Panc1 (cell line): ENCODE measurements at places on chromosomes 16 and 17.
A peak's percentile ranks its signal among the peaks of the same experiment; 100 is the strongest.

GRCh38 chr16:13139661-13140241 lies 238.4 kb downstream of the SHISA9 start:
- no peak overlapping the region for H3K4me3 ChIP-seq
- H3K36me3 ChIP-seq, result no peaks in the 10 kb centered on the region
- no peaks in the 10 kb centered on the region for H3K27me3 ChIP-seq
- H3K4me1 ChIP-seq, result no peaks in the 10 kb centered on the region
- no peak for DNase-seq

GRCh38 chr16:83624429-83625120 lies 183.2 kb upstream of the HSBP1 start:
- no peak overlapping the region for H3K4me3 ChIP-seq
- no peaks in the 10 kb centered on the region for H3K4me1 ChIP-seq
- no peaks in the 10 kb centered on the region for H3K36me3 ChIP-seq
- peaks cover 3% of the 10 kb centered on the region; the same call in 1 of the 2 replicates for H3K27me3 ChIP-seq
- no peak overlapping the region for H3K27ac ChIP-seq

DNA sequence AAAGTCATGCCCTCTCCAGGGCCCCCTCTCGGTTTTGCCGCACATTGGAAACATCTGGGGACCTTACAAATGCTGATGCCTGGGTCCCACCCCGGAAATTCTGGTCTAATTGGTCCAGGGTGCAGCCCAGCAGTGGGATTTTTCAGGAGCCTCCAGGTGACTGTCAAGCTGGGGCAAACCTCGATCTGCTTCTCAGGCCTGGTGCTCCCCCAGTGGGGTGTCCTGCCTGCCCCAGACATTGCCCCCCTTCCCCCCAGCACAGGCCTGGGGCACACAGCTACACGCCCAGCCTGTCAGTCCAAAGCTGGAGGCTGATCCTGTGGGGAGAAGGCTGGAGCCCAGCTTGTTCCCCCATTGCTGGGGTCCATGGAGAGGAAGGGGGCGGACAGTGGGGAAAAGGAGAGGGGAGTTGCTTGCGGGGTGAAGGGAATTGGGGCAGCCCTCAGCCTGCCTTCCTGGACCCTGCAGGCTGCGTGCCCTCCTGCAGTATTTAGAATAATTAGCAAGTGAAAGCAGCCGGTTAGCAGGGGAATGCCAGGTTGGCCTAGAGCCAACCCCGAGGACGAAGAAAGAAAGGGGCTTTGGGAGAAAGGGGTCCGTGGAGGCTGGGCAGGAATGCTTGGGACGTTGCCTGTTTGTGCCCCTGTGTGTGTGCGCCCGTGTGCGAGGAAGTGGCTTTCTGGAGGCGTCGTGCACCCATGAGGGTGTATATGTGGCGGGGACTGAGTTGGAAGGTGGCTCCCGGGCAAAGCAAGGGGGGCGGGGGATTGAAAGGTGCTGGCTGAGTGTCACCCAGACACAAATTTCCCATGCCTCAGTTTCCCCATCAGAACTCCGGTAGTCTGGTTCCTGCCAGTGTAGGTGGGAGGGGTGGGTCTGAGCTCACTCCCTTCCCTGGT lies 5.9 kb downstream of the FOXJ1 start:
- H3K27ac ChIP-seq, result no peak overlapping the region
- no peak for DNase-seq
- peaks cover 13% of the 10 kb centered on the region for H3K4me1 ChIP-seq
- no peak overlapping the region for H3K4me3 ChIP-seq
- H3K27me3 ChIP-seq, result no peaks in the 10 kb centered on the region

GRCh38 chr16:4450931-4451519 lies 23.4 kb downstream of the NMRAL1 start:
- peak overlapping the region; percentile 24; the same call in 1 of the 2 replicates for H3K27ac ChIP-seq
- no peak overlapping the region for H3K4me3 ChIP-seq
- no peaks in the 10 kb centered on the region for H3K27me3 ChIP-seq
- H3K4me1 ChIP-seq, result no peaks in the 10 kb centered on the region

GRCh38 chr17:8384801-8385378 lies 1.9 kb upstream of the RPL26 start:
- peaks cover 24% of the 10 kb centered on the region for H3K36me3 ChIP-seq
- no peaks in the 10 kb centered on the region for H3K27me3 ChIP-seq
- H3K4me3 ChIP-seq, result peak overlapping the region; percentile 99
- no peak for DNase-seq
- H3K27ac ChIP-seq, result peak overlapping the region; percentile 92

GRCh38 chr16:5433587-5433986 lies 336.0 kb upstream of the EEF2KMT start:
- no peak overlapping the region for H3K4me3 ChIP-seq
- no peaks in the 10 kb centered on the region for H3K4me1 ChIP-seq
- no peak overlapping the region for H3K27ac ChIP-seq
- no peaks in the 10 kb centered on the region for H3K36me3 ChIP-seq

DNA sequence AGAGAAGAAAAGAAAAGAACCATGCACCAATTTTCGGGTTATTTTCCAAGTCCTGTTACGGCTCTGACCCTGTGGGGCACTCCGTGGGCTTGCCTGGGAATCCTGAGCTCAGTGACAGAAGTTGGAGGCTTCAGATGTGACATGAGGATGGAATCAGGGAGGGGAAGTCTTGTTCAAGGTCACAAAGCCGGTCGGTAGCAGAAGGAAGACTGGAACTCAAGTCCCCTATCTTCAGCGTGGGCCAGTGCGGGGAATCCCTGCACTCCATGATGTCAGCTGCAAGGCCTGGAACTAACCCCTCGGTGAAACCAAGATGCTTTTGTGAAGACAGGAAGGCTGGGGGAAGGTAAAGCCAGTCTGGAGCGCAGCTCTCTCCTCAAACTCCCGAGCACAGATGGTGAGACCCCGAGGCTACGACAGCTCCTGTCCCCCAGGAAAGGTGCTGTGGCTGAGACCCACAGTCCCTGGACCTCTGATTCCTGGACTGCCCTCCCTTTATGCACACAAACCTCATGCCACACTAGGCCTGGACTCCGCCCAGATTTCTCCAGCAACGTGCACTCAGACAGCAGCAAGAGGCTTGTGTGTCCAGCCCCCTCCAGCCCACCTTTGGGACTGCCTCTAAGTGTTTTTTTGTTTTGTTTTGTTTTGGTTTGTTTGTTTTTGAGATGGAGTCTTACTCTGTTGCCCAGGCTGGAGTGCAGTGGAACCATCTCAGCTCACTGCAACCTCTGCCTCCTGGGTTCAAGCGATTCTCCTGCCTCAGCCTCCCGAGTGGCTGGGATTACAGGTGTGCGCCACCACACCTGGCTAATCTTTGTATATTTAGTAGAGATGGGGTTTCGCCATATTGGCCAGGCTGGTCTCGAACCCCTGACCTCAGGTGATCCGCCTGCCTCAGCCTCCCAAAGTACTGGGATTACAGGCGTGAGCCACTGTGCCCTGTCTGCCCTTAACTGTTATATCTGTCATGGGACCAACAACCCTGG lies 5.5 kb upstream of the IL27 start:
- no peak for DNase-seq
- H3K27me3 ChIP-seq, result no peaks in the 10 kb centered on the region
- H3K4me1 ChIP-seq, result no peaks in the 10 kb centered on the region
- no peak overlapping the region for H3K27ac ChIP-seq
- no peak overlapping the region for H3K4me3 ChIP-seq

DNA sequence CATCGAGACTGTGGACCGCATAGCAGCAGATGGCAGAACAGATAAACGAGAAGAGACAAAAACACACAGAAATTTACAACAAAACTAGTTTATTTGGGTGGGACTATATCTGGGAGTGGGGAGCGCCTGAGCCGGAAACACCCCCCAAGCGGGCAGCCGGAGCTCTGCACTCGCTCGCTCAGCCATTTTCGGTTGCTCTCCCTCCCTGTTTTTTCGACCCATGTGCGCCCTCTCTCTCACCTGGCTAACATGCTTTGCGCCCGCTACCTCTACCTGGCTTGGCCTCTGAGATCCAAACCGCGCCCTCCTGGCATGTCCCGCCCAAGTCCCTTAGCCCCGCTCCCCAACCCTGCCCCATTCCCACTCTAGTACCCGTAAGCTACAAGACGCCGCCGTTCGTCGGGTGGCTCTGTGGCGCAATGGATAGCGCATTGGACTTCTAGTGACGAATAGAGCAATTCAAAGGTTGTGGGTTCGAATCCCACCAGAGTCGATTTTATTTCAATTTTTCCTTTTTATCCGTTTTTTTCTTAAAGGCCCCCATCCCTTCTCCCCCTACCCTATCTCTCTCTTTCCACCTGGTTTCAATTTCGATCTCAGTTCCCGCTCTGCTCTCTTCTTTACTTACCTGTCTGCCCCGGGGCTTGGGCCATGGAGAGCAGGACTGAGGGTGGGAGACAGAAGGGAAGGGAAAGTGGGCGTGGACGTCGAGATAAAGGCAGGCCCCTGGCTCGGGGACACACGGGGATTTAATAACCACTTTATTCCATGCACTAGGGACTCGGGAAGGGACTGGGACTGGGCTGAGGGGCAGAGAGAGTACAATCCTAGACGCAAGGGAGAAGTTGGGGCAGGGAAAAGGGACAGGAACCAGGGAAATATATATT lies 2.4 kb upstream of the ALOXE3 start:
- DNase-seq, result no peak

DNA sequence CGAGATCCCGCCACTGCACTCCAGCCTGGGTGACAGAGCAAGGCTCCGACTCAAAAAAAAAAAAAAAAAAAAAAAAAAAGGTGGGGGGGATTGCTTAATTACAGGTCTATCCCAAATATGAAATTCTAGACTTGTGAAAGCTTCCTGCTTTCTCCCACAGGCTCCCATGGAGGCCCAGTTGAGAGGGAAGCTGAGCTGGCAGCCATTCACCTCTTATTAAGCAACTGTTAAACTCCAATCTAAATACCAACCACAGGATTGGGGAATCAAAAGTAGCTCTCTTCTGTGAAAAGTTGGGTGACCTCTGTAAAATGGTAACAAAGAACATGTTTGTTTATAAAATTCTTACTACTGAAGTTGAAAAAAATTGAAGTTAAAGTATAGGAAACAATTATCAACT lies 45.8 kb upstream of the STAC2 start:
- no peaks in the 10 kb centered on the region for H3K4me1 ChIP-seq
- H3K27ac ChIP-seq, result no peak overlapping the region
- no peaks in the 10 kb centered on the region for H3K27me3 ChIP-seq
- DNase-seq, result no peak
- no peaks in the 10 kb centered on the region for H3K36me3 ChIP-seq

GRCh38 chr17:42518755-42519545 lies 17.1 kb upstream of the NAGLU start:
- peaks cover 64% of the 10 kb centered on the region for H3K4me1 ChIP-seq
- H3K27me3 ChIP-seq, result no peaks in the 10 kb centered on the region
- no peak overlapping the region for H3K4me3 ChIP-seq
- H3K36me3 ChIP-seq, result no peaks in the 10 kb centered on the region

DNA sequence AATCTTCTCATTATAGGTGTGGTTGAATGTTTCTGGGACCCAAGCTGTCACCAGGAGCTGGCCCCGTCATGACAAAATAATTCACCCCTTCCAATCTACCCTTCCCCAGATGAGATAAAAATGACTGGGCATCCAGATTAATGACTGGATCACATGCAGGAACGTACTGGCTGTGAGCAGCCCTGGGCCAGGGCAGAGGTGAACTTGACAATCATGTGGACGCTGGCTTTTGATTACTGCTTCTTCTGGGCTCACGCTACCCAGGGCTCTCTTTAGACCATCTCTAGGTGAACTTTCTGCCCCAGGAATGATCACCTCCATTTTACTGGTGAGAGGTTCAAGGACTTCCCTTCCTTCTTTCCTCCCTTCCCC lies 18.3 kb downstream of the CBX4 start:
- no peak overlapping the region for H3K27ac ChIP-seq
- H3K4me1 ChIP-seq, result no peaks in the 10 kb centered on the region
- no peaks in the 10 kb centered on the region for H3K27me3 ChIP-seq
- no peak overlapping the region for H3K4me3 ChIP-seq
- no peaks in the 10 kb centered on the region for H3K36me3 ChIP-seq
- no peak for DNase-seq

DNA sequence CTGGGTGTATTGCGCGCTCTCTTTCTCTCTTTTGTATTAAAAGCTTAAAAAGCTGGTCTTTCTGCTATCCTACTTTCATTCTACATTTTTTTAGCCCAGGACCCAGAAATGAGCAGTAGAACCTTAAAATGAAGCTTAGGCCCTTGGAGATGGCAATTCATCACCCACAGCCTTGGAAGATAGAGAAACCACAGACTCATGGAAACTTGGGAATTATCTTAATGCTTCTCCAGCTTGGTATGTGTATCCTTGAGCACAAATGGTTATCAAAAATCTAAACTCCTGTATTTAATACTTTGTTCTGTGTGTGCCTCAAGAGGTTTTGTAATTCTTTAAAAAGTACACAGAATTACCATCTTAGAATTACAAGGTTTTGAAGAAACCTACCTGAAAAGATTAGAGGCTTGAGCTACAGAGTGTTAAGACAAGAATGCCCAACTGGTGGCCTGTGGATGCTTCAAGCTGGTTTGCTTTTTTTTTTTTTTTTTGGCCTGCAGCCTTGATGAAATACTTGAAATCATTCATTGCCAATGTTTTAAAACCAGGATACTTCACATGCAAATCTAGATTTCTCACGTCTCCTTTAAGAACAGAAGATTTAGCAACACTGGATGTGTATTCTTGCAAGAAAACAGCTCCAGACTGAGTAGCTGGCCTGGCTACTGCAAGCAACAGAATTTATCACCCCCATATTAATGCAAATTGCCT lies 105.0 kb downstream of the XYLT1 start:
- H3K27ac ChIP-seq, result no peak overlapping the region
- H3K36me3 ChIP-seq, result no peaks in the 10 kb centered on the region
- no peaks in the 10 kb centered on the region for H3K4me1 ChIP-seq
- no peak for DNase-seq
- H3K27me3 ChIP-seq, result no peaks in the 10 kb centered on the region; the same call in 1 of the 2 replicates

GRCh38 chr17:29124135-29124924 lies 55.9 kb downstream of the MYO18A start:
- no peak overlapping the region for H3K27ac ChIP-seq
- no peak overlapping the region for H3K4me3 ChIP-seq
- peaks cover 8% of the 10 kb centered on the region for H3K4me1 ChIP-seq
- H3K27me3 ChIP-seq, result no peaks in the 10 kb centered on the region
- 0 out of 2 replicates have a peak, but pooled peaks cover 3% of the 10 kb centered on the region for H3K36me3 ChIP-seq
- DNase-seq, result no peak

DNA sequence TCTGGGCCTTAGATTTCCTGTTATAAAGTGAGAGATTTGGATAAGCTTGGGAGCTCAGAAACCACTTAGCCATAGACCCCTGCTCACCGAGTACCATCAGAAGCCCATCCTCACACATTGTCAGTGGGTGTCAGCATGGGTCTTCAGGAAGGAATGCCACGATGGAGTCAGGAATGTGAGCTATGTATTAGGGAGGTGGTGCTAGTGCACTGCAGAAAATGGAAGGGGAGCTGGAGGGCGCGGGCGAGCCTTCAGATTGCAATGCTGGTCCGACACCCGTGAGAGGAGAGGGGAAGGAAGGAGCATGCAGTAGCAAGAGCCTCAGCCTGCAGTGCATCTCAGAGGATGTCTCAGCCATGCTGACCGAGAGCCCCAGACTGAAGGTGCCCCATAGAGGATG lies 294.5 kb downstream of the FOXL1 start:
- no peak overlapping the region for H3K27ac ChIP-seq
- no peak for DNase-seq
- no peaks in the 10 kb centered on the region for H3K36me3 ChIP-seq
- no peak overlapping the region for H3K4me3 ChIP-seq
